ENCODE measurements at places on chromosomes 11 and 22.

- peak; percentile 80 for DNase-seq
These were observed 5.1 kb downstream of the PDXP start for GRCh38 chr22:37663521-37664140.

- DNase-seq, result no peak
These were observed 177.0 kb downstream of the KIF18A start for GRCh38 chr11:27930946-27931345.

- no peak for DNase-seq
These were observed 10.2 kb upstream of the SCN4B start for GRCh38 chr11:118162846-118163245.

- no peak for DNase-seq
These were observed 24.6 kb upstream of the MYEOV start for GRCh38 chr11:69269388-69269787.

DNA sequence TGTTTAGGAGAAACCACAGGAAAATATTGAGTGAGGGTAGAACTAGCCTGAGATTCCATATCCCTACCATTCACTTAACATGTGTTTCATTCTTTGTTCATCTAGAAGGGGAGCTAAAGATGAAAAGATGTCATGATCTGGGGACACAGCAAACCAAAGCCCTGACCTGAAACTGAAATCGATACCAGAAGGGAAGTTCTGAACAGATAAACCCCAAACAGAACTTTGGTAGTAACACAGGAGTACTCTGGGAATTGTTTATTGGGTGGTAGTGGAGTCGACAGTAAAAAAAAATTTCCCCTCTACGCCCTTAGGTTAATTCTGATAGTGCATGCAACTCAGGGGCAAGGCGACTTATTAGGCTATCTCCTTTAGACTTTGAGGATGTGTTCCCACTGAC, 27.2 kb downstream of the OR2AT4 start:
- DNase-seq, result no peak

GRCh38 chr11:86769219-86769618, 31.1 kb upstream of the PRSS23 start:
- no peak for DNase-seq

DNA sequence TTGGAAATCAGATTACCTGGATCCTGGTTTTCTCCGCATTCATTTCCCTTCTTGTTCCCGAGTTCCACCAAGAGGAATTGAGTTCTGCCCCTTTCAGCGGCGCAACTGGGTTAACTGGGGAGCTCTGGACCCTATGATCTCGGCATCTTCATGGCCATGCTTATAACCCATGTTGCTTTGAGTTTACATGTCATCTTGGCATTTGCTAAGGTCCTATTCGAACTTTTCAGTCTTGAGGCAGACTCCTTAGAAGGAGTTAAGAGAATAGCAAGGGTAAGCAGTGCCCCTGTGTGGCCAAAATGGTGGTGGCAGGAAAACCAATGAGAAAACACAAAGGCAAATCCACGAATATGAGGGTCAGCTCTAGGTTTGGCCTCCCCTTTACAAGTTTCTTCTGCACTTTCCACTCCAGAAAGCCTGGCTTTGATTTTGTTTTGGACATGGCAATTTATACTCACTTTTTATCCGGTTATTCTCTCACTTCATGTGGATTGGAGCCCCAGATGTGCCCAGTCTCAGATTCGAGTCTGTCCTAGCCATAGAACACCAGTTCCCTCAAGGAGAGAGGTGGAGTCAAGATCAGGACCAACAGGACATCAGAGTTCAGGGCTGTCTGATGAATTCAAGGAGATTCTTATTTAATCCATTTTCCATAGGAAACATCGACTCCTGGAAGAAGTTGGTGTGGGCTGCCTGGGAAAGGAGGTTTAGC, 55.3 kb upstream of the FBXO3 start:
- DNase-seq, result peak; percentile 74

DNA sequence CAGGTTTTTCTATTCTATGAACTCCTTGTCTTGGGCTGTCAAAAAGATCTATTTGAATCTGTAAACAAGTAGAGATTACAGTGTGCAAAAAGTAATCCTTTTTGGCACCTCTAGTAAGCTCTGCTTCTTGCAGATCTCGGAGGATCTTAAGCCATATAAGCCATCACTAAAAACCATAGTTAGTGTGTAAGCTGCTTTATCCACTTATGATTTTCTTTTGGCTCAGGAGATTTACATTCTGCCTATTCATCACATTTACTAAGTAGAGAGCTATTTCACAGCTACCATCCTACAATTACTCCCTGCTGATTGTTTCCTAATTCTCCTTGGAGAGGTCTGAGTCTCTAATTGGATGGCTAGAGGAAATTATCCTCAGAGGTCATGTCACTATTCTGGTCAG, 385.7 kb downstream of the AASDHPPT start:
- DNase-seq, result no peak

GRCh38 chr22:25598609-25599008, 34.1 kb downstream of the GRK3 start:
- no peak for DNase-seq

- DNase-seq, result no peak
These were observed 335.1 kb upstream of the C11orf87 start for GRCh38 chr11:109086931-109087330.

DNA sequence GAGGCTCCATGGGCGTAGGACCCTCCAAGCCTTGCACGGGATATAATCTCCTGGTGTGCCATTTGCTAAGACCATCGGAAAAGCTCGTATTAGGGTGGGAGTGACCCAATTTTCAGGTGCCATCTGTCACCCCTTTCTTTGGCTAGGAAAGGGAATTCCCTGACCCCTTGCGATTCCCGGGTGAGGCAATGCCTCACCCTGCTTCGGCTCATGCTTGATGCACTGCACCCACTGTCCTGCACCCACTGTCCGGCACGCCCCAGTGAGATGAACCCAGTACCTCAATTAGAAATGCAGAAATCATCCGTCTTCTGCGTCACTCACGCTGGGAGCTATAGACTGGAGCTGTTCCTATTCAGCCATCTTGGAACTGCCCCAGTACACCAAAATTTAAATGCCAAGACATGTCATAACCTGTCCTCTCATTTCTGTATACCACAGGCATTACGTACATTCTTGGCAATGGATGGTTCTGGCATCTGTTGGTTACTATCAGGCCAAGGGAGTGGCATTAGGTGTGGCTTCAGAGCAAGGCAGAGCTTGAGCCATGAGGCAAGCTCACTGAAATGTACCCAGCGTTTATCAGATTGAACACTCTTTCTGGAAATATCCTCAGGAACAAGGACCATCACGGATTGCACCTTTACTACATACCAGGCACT, 95.4 kb upstream of the GALNT18 start:
- no peak for DNase-seq

GRCh38 chr11:19790831-19791552, 78.4 kb downstream of the NAV2 start:
- no peak for DNase-seq

DNA sequence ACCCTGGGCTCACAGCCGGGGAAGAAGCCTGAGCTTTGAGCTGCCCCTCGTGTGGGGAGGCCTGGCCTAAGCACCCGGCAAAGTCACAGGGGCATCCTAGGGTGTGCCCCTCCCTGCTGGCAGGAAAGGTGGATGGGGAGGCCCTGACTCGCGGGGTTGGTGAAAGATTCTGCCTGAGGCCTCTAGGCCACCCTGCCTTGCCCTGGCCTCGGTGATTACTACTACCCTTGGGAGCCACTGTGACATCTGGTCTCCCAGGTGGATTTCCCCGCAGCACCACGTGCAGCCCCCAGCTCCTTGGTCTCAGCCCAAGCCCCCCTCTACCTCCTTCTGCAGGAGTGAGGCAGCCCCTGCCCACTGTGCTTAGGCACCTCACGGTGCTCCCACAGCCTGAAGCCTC, 23.9 kb downstream of the GNAZ start:
- DNase-seq, result no peak

GRCh38 chr11:114482114-114482513, 42.8 kb downstream of the REXO2 start:
- DNase-seq, result no peak

- DNase-seq, result peak; percentile 65
These were observed 171.1 kb downstream of the CADM1 start for GRCh38 chr11:115333121-115333520.

DNA sequence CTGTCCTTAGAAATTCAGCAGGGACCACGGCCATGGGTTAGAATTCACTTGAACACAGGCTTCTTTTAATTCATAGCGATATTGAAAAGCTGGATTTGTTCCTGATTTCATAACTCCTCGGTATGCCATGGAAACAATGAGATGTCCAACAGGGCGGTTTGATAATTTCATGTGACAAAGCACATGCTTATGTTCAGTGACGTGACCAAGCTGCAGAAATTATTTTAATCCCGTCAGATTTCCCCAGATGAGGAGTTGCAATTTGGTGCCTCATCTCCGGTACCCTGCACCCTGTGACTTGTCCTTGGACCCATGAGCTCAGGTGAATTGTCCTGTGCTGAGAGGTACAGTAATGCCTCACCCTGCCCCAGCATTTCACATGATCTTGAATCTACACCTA, 81.7 kb downstream of the C11orf91 start:
- no peak for DNase-seq

DNA sequence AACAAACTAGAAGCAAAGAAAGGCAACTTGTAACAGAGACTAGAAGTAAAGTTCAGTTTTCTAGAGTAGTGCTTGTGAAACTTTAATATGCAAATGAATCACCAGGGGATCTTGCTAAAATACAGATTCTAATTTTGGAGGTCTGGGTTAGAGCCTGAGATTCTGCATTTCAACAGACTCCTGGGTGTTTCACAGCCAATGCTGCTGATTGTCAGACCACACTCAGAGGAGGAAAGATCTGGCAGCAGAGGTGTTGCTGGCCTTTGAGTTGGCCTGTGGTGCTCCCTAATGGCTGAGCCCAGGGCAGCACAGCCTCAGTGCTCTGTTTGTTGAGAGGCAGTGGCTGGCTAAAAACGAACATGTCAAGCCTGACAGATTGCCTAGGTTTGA, 5.4 kb downstream of the CRY2 start:
- no peak for DNase-seq

- DNase-seq, result peak; percentile 92
These were observed 9.4 kb downstream of the TRIM6 start for GRCh38 chr11:5605849-5606248.

Data from IMR-90 (cell line).